Neural progenitor cell (in vitro differentiated cells): ENCODE measurements at places on chromosomes 7 and 10. TPM values are rescaled to one million over a fixed set of nuclear protein-coding genes. Genes with fewer than 3 reads are reported as not detected.
A peak's percentile ranks its signal among the peaks of the same experiment; 100 is the strongest.

- peaks cover 10% of the 10 kb centered on the region for H3K4me1 ChIP-seq
- H3K27me3 ChIP-seq, result no peaks in the 10 kb centered on the region
- no peak overlapping the region for H3K27ac ChIP-seq
Observed at GRCh38 chr7:100826514-100827329, 601 bp downstream of the EPHB4 start.

DNA sequence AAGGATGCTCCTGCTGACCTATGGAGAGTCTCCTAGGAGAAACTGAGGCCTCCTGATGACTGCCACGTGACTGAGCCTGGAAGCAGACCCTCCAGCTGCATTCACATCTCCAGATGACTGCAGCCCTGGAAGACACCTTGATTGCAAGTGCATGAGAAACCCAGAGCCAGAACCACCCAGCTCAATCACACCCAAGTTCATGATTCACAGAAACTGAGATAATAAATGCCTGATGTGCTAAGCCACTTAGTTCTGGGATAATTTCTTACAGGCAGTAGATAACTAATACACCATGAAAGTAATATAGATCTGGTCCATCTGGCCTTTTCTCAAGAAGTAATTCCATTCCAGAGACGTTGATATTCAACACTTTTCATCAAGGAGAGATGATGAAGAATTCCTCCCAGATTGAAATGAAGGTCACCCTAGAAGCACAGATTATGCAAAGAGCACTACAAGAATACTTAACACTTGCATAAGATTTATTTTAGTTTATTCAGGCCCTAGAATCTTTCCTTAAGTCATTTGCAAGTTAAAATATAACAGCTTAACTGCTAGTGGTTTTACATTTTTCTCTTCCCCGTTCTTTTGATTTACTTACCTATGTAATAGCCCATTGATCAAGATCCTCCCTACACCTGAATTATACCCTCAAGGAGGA lies 208.2 kb upstream of the INHBA start:
- H3K27ac ChIP-seq, result no peak overlapping the region
- no peak for DNase-seq
- H3K4me3 ChIP-seq, result no peak overlapping the region
- H3K36me3 ChIP-seq, result no peaks in the 10 kb centered on the region
- H3K27me3 ChIP-seq, result no peaks in the 10 kb centered on the region

DNA sequence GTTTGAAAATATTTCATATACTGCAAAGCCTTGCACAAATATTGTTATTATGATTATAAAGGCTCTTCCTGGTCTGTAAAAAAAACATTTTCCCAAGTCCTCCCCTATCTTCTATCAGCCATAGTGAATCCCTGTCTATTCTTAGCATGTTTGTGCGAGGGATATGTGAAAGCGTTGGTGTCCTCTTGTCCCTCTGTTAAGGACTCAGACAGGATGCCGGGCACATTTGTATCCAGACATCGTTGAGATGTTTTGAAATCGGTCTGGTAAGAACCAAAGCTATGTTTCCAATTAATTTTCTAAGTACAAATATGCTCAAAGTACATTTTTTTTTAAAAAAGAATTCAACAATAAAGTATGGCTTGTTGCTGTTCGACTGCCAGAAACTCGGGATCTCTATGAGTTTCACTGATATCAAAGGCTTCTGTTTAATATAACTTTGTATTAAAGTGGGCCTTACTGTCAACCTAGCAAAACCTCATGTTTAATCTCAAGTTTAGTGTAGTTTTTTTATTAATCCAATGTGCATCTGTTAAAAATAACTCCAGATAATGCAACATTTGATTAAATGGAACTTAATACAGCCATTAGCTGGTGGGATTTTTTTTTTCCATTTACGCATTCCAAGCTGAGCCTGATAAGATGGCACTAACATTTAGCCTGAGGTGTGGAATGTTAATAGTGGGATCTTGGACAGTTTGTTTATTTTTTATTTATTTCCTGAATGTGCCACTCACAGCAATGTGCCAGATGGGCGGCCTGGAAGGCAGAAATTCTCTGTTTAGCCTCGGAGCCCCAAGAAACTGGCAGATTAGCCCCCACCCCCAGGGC lies 754.3 kb downstream of the LRMDA start:
- no peaks in the 10 kb centered on the region for H3K36me3 ChIP-seq
- H3K27ac ChIP-seq, result no peak overlapping the region
- H3K4me3 ChIP-seq, result no peak overlapping the region
- DNase-seq, result no peak

- DNase-seq, result peak; percentile 57
- H3K36me3 ChIP-seq, result no peaks in the 10 kb centered on the region
- peaks cover 50% of the 10 kb centered on the region for H3K27me3 ChIP-seq
- peak overlapping the region; percentile 59 for H3K4me3 ChIP-seq
- H3K27ac ChIP-seq, result no peak overlapping the region
Observed at GRCh38 chr10:117217196-117217761, 20.0 kb downstream of the KCNK18 start.

SEMA3C gene
- total RNA-seq, result 0.28 and 0.54 TPM in 2 replicates
